ENCODE measurements at places on chromosomes 11 and 22. TPM values are rescaled to one million over a fixed set of nuclear protein-coding genes. Genes with fewer than 3 reads are reported as not detected.

CD6 gene
- 279 TPM for total RNA-seq

DBX1 gene
- not detected for total RNA-seq

OTOG gene
- not detected for total RNA-seq

TMEM41B gene
- total RNA-seq: 36.1 TPM

TMPRSS5 gene
- 1.1 TPM for total RNA-seq

TRPC6 gene
- not detected for total RNA-seq

ANO9 gene
- 41.7 TPM for total RNA-seq

KLHL35 gene
- total RNA-seq: 0.51 TPM

NADSYN1 gene
- 91.9 TPM for total RNA-seq

BEST1 gene
- total RNA-seq: 0.41 TPM

LGALS1 gene
- 816 TPM for total RNA-seq

SCN2B gene
- not detected for total RNA-seq

BTBD18 gene
- not detected for total RNA-seq

SCUBE2 gene
- total RNA-seq: not detected

NDUFA6 gene
- 124 TPM for total RNA-seq

PHF21B gene
- not detected for total RNA-seq

PAK1 gene
- total RNA-seq: 33.1 TPM

DDIAS gene
- total RNA-seq: 16.8 TPM

LMO1 gene
- not detected for total RNA-seq

FOXRED1 gene
- 42.3 TPM for total RNA-seq

CBY1 gene
- 14.6 TPM for total RNA-seq

NXPE4 gene
- total RNA-seq: not detected

CASP5 gene
- not detected for total RNA-seq

TTC36 gene
- not detected for total RNA-seq

MTFP1 gene
- 50.5 TPM for total RNA-seq

RASSF7 gene
- total RNA-seq: 18.8 TPM

ZNF70 gene
- 1.3 TPM for total RNA-seq

CTSW gene
- total RNA-seq: 13.2 TPM

DUSP8 gene
- total RNA-seq: 2.4 TPM

CREB3L1 gene
- not detected for total RNA-seq

SLC29A2 gene
- total RNA-seq: 10.6 TPM

LRRC56 gene
- total RNA-seq: 1.6 TPM

APOBEC3B gene
- total RNA-seq: 44.3 TPM

GPHA2 gene
- 0.46 TPM for total RNA-seq

SMC1B gene
- 1.1 TPM for total RNA-seq

RPL3 gene
- 2,986 TPM for total RNA-seq

GAB2 gene
- 8.9 TPM for total RNA-seq

TREH gene
- total RNA-seq: not detected

MOV10L1 gene
- total RNA-seq: not detected

OR8D4 gene
- total RNA-seq: not detected

OR56A1 gene
- total RNA-seq: not detected

HPX gene
- total RNA-seq: not detected

UCP3 gene
- 1.4 TPM for total RNA-seq

LUZP2 gene
- total RNA-seq: not detected

KRTAP5-1 gene
- not detected for total RNA-seq

All from activated CD4-positive, alpha-beta memory T cell treated with anti-CD3 and anti-CD28 coated beads for 36 hours (primary cell).